Activated naive CD4-positive, alpha-beta T cell treated with anti-CD3 and anti-CD28 coated beads, Interleukin-2, amount 10 ng/mL, durations not matched to agents 7 days and 5 days (primary cell): ENCODE measurements at places on chromosomes 1 and 21.
A peak's percentile ranks its signal among the peaks of the same experiment; 100 is the strongest.

GRCh38 chr1:230120921-230121381 is 53.9 kb downstream of the GALNT2 start:
- peak; percentile 37 for DNase-seq
- H3K4me1 ChIP-seq, result peaks cover 46% of the 10 kb centered on the region
- peaks cover 13% of the 10 kb centered on the region for H3K36me3 ChIP-seq
- no peak overlapping the region for H3K4me3 ChIP-seq

DNA sequence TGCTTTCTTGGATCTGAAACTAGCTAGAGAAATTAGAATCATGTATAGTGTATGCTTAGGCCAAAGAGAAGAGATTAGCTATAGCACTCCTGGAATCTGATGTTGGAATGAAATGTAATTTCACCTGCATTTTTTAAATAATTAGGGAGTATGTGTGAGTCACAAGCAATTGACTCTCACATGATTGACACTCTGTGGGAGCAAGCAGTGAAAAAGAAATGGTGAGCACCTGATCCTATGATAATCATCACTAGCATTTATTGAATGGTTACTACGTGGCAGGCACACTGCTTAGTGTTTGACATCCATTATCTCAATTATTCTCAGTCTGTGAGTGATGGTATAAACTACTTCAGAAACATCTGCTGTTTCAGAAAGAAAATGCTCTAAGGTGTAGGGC is 176.6 kb downstream of the NRIP1 start:
- no peak overlapping the region for H3K4me3 ChIP-seq
- no peak for DNase-seq
- no peaks in the 10 kb centered on the region for H3K36me3 ChIP-seq
- H3K4me1 ChIP-seq, result no peaks in the 10 kb centered on the region
- no peaks in the 10 kb centered on the region for H3K27me3 ChIP-seq
- H3K27ac ChIP-seq, result no peak overlapping the region

DNA sequence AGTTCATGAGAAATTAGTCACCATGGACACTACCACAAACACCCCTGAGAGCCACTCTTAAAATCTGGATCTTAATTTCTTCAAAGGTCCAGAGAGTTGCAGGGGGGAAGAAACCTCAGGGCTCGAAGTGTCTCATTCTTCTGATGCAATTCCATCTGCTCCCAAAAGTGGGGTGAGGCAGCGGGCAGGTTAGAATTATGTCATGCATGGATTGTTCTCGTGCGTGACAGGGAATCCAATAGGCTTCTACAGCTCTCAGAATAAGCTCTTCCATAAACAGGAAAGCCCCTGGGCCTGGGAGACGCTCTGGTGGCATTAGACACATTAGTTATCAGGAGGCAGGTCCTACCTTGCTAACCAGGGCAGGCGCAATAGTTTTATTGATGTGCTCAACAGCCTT is 8.4 kb downstream of the ENO1 start:
- no peak for DNase-seq
- H3K4me1 ChIP-seq, result peaks cover 81% of the 10 kb centered on the region
- H3K27ac ChIP-seq, result peak overlapping the region; percentile 78
- H3K27me3 ChIP-seq, result no peaks in the 10 kb centered on the region
- H3K36me3 ChIP-seq, result peaks cover 91% of the 10 kb centered on the region

GRCh38 chr1:21818656-21819055 is 6.6 kb downstream of the LDLRAD2 start:
- H3K4me1 ChIP-seq, result peaks cover 10% of the 10 kb centered on the region
- H3K27ac ChIP-seq, result no peak overlapping the region
- peak; percentile 59 for DNase-seq
- H3K36me3 ChIP-seq, result no peaks in the 10 kb centered on the region
- H3K27me3 ChIP-seq, result peaks cover 38% of the 10 kb centered on the region

- H3K4me1 ChIP-seq, result no peaks in the 10 kb centered on the region
- no peak overlapping the region for H3K27ac ChIP-seq
- no peak overlapping the region for H3K4me3 ChIP-seq
- no peak for DNase-seq
- H3K36me3 ChIP-seq, result no peaks in the 10 kb centered on the region
Measured at GRCh38 chr21:35893156-35893555, 167.2 kb downstream of the SETD4 start.

GRCh38 chr1:220700556-220701179 is 10.5 kb downstream of the C1orf115 start:
- no peak overlapping the region for H3K4me3 ChIP-seq
- no peak overlapping the region for H3K27ac ChIP-seq
- peaks cover 6% of the 10 kb centered on the region for H3K4me1 ChIP-seq
- no peak for DNase-seq
- peaks cover 23% of the 10 kb centered on the region for H3K27me3 ChIP-seq

DNA sequence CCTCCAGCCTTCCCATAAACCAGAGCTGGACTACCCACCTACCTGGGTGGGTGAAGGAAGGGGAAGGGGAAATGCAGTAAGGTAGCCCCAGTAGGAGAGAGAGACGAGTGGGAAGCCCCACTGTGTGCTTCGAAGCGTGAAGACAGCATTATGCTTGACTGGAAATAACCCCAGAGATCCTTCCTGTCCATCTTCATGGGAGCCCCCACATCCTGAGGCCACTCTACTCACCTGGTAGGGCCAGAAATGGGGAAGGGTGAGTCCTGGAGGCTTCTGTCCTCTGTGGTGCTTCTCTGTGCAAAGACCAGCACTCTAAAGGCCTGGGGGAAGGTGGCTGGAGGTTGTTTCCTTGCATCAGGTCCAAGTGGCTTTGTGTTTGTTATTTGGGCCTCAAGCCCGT is 10.0 kb upstream of the RASSF5 start:
- H3K4me1 ChIP-seq, result no peaks in the 10 kb centered on the region
- no peak overlapping the region for H3K4me3 ChIP-seq
- H3K27ac ChIP-seq, result no peak overlapping the region
- peaks cover 34% of the 10 kb centered on the region for H3K36me3 ChIP-seq

- no peak overlapping the region for H3K27ac ChIP-seq
- H3K4me3 ChIP-seq, result no peak overlapping the region
- H3K4me1 ChIP-seq, result peaks cover 28% of the 10 kb centered on the region
- H3K27me3 ChIP-seq, result peaks cover 99% of the 10 kb centered on the region
- H3K36me3 ChIP-seq, result peaks cover 4% of the 10 kb centered on the region
Measured at GRCh38 chr21:41763996-41764395, 2.9 kb downstream of the RIPK4 start.

DNA sequence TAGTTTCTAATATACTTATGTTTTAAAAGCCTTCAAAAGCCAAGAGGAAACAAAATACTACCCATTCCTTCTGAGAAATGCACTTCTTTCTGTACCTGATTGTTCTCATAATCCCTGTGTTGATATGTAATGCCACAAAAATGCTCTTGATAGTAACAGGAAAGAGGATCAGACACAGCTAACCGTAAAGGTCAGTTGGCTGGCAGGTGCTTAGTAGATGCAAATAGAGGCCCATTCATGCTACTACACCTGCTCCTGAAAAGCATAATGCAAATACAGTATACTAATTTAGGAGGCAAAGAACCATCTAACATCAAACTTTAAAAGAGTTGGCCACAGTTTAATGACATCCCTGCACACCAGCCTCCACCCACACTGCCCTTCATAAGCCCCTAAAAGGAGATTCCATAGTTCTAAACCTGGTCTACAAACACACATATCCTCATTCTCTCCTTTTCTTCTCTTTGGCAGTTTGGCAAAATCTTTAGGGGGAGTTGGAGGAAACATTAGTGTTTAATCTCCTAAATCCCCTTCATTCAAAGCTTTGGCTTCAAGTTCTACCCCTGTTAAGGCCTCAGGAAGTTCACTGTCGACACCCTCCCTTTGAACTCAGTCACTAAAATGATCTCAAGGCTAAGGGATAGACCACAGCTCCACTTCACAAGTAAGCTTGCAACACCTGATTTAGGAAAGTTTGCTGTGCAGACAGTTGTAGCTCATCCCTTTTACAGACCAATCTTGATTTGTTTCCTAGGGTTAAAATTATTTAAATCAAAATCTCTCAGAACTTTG is 2.9 kb upstream of the CD46 start:
- peaks cover 51% of the 10 kb centered on the region for H3K4me1 ChIP-seq
- H3K27ac ChIP-seq, result peak overlapping the region; percentile 80
- peaks cover 11% of the 10 kb centered on the region for H3K36me3 ChIP-seq
- H3K4me3 ChIP-seq, result peak overlapping the region; percentile 43

GRCh38 chr1:108816049-108816893 is 40.6 kb downstream of the AKNAD1 start:
- H3K4me3 ChIP-seq, result no peak overlapping the region
- no peaks in the 10 kb centered on the region for H3K36me3 ChIP-seq
- no peak for DNase-seq

DNA sequence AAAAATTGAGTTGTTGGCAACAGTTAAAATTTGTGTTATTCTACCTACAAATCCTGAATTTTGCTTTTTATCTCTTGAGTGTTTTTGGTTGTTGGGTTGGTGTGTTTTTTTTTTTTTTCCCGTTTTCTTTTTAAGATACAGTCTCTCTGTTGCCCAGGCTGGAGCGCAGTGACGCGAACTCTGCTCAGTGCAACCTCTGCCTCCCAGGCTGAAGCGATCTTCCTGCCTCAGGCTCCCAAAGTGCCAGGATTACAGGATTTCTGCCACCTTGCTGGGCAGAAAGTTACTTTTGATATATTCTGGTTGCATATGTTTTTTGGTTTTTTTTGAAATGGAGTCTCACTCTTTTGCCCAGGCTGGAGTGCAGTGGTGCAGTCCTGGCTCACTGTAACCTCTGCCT is 4.2 kb downstream of the PCNT start:
- no peak overlapping the region for H3K27ac ChIP-seq
- no peak overlapping the region for H3K4me3 ChIP-seq
- peaks cover 22% of the 10 kb centered on the region for H3K4me1 ChIP-seq
- H3K36me3 ChIP-seq, result peaks cover 36% of the 10 kb centered on the region

GRCh38 chr21:38942748-38943211 is 137.1 kb downstream of the ETS2 start:
- no peak for DNase-seq
- no peak overlapping the region for H3K27ac ChIP-seq
- H3K27me3 ChIP-seq, result peaks cover 9% of the 10 kb centered on the region
- H3K4me1 ChIP-seq, result peaks cover 9% of the 10 kb centered on the region

- peaks cover 35% of the 10 kb centered on the region for H3K4me1 ChIP-seq
- DNase-seq, result peak; percentile 44
- H3K36me3 ChIP-seq, result peaks cover 33% of the 10 kb centered on the region
- peak overlapping the region; percentile 96 for H3K4me3 ChIP-seq
- peaks cover 4% of the 10 kb centered on the region for H3K27me3 ChIP-seq
- peak overlapping the region; percentile 96 for H3K27ac ChIP-seq
Measured at GRCh38 chr1:113811156-113811887, 954 bp downstream of the RSBN1 start.

- no peak for DNase-seq
- H3K27me3 ChIP-seq, result no peaks in the 10 kb centered on the region
- no peaks in the 10 kb centered on the region for H3K36me3 ChIP-seq
Measured at GRCh38 chr21:17758683-17759082, 60.5 kb downstream of the C21orf91 start.

GRCh38 chr1:223091896-223092295 is 51.2 kb downstream of the TLR5 start:
- no peaks in the 10 kb centered on the region for H3K36me3 ChIP-seq
- no peak overlapping the region for H3K4me3 ChIP-seq
- no peak overlapping the region for H3K27ac ChIP-seq

GRCh38 chr1:99004861-99005442 is at the start of gene PLPPR5:
PLPPR5 (minus strand) TSS chr1:99004861; CDS start chr1:99004671, 190 bp downstream.
- H3K27me3 ChIP-seq, result peaks cover 45% of the 10 kb centered on the region
- H3K4me3 ChIP-seq, result peak within 1 kb of the TSS; percentile 52
- DNase-seq, result peak; percentile 24
- H3K27ac ChIP-seq, result no peak within 1 kb of the TSS
- peaks cover 5% of the 10 kb centered on the region for H3K4me1 ChIP-seq

- H3K36me3 ChIP-seq, result no peaks in the 10 kb centered on the region
- no peaks in the 10 kb centered on the region for H3K4me1 ChIP-seq
- DNase-seq, result no peak
Measured at GRCh38 chr21:41709965-41710822, 56.7 kb downstream of the RIPK4 start.

- no peak overlapping the region for H3K27ac ChIP-seq
- DNase-seq, result no peak
- no peak overlapping the region for H3K4me3 ChIP-seq
Measured at GRCh38 chr1:84969489-84970250, 27.2 kb downstream of the MCOLN2 start.
